ENCODE measurements at places on chromosomes 5 and 9.
A peak's percentile ranks its signal among the peaks of the same experiment; 100 is the strongest.

GRCh38 chr9:136018257-136019031 is 57.3 kb upstream of the UBAC1 start:
- DNase-seq: no peak

- peak; percentile 79 for DNase-seq
These were observed 32.5 kb upstream of the TRIO start for GRCh38 chr5:14110680-14111079.

- peak; percentile 9 for DNase-seq
These were observed 19.1 kb upstream of the SNX2 start for GRCh38 chr5:122755783-122756182.

DNA sequence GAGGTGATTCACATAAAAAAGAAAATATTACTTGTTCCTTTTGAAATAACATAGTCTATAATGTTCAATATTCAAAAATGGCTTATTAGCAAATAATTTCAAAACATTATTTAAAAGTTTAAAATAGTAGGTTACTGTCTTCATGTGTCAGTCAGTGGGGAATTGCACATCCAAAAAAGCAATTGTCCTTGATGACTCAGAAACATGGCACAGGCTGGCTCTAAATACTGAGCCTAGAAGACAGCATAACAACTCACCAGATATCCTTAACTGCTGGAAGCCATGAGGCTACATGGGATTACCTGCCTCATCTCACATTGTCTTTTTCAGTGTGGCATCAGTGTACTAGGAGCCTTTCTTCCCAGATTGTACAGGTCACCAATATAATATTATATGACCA is 439.5 kb upstream of the RGMB start:
- no peak for DNase-seq

DNA sequence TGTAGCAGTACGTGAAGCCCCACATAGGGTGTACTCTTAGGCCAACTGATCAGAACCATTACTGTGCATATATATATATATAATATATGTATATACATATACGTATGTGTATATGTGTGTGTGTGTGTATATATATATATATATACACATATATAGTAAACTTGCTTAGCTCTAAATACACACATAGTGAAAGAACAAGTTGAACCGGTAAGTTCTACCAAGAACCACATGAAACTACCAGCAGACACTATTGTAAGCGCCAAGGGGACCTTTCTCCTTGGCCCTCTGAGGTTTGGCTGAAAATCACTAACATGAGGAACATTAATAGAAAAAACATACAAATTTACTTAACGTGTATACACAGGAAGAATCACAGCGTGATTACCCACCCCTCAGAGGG is 1.8 kb upstream of the TARS1 start:
- DNase-seq: no peak

GRCh38 chr9:16267281-16268066 is 603.0 kb downstream of the BNC2 start:
- peak; percentile 52 for DNase-seq

DNA sequence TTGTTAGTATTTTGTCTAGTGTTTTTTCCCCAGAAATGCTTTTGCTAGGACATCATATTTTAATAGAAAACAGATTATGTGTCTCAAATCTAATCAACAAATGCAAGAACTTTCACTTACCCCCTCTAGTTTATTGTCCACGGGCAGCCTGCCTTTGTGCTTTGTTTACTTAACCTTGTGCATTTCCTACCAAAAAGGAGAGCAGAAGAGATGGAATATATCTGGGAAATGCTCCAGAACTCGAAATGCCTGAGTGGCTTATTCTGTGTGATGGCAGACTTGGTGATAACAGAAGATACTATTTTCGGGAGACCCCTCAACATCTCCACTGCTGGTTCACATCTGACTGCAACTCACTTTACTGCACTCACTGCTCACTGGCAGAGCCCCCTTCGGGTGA is 33.3 kb upstream of the SPDL1 start:
- no peak for DNase-seq

GRCh38 chr5:71471193-71471592 is 15.7 kb downstream of the BDP1 start:
- DNase-seq: peak; percentile 34

DNA sequence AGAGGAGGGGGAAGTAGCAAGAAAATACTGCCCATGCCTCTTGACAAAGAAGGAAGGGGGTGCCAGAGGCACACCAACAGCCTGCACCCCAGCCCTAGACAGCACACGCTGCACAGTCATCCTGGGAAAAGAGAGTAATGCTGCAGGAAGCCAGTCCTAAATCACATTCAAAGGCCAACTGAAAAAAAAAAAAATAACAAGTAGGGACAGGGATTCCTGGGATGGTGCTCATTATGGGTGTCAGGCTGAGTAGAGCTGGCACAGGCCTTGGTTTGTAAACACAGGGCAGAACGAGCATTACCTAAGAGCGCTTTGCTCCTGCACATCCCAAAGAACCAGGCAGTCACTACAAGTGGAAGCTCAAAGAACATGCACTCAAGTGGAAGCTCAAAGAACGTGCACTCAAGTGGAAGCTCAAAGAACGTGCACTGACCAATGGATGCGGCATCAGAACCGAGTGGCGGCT is 7.8 kb downstream of the RAPGEF1 start:
- DNase-seq: peak; percentile 97

DNA sequence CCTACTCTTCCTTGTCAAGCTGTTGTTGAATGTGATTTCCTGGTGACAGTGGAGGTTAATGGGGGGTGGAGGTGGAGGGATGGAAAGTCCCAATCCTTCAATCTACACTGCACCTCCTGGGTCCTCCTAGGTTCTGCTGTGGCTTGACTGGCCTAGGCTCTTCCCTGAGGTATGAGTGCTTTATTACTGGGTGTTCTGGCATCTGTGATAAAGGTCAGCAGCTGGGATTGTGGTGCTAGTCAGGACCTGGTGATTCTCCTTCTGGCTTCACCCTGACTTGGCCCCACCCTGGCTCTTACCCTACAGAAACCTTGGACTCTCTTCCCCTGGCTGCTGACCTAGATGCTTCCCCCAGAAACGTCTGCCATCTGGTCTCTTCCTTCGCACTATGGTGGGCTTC is 194.3 kb downstream of the ARHGEF28 start:
- peak; percentile 18 for DNase-seq

GRCh38 chr5:158886957-158887356 is 212.8 kb downstream of the EBF1 start:
- no peak for DNase-seq

DNA sequence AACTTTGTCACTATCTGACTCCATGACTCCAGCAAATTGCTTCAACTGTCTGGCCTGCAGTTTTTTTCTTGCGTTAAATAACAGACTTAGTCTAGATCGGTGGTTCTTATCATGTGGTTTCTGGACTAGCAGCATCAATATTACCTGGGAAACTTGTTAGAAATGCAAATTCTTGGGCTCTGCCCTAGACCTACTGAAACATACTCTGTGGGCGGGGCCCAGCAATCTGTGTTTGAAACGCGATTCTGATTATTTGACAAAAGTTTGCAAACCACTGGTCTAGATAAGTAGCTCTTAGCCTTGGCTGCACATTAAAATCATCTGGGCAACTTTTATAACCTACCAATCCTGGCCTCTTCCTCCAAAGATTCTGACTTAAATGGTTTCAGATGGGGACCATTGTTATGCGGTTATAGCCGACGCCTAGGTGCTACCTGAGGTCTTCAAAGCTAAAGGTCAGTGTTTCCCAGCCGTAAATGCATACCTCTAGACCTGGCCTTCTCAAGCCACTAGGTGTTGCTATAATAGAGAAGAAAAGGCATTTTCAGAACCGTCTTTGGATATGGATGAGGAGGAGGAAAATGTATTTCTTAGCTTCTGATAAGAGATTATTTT is 74.0 kb downstream of the C9orf85 start:
- no peak for DNase-seq

- no peak for DNase-seq
These were observed 3.9 kb downstream of the MYOT start for GRCh38 chr5:137871571-137871970.

DNA sequence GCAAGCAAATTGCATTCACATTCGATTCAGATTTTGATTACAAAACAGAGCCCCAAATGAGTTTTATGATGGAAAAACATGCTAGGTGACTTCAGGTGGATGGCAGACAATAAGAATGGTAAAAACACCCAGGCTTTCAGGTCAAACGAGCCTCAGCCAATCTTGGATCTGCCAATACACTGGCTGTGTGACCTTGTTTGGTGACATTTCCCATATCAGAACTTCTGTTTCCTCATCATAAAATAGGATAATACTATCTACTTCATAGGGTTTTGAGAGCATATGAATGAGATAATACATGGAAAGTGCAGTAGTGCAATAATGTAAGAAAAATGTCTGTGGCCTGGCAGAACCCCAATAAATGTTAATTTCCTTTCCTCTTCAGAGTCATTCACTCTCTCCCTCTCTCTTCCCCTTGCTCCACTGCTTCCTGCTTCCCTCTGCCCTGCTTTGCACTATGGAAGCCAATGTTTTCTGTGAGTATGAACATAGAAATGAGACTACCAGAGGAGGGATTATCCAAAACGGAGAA is 54.7 kb downstream of the SH3RF2 start:
- peak; percentile 25 for DNase-seq

DNA sequence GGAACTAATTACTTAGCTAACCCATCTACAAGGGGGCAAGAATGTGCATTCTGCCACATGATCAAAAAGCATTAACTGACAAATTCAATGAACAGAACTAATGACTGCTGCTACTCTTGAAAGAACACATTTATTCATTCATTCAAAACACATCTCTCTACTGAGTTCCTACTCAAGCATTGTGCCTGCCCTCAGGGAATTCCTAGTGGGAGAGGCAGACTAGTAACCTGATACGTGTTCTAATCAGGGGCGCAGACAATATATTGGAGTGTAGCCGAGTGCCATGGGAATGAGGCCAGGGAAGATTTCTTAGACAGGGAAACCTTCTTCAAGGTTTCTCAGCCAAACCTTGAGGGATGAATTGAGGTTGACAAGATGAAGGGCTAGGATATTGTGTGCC is 56.7 kb upstream of the PAPPA start:
- DNase-seq: peak; percentile 13

DNA sequence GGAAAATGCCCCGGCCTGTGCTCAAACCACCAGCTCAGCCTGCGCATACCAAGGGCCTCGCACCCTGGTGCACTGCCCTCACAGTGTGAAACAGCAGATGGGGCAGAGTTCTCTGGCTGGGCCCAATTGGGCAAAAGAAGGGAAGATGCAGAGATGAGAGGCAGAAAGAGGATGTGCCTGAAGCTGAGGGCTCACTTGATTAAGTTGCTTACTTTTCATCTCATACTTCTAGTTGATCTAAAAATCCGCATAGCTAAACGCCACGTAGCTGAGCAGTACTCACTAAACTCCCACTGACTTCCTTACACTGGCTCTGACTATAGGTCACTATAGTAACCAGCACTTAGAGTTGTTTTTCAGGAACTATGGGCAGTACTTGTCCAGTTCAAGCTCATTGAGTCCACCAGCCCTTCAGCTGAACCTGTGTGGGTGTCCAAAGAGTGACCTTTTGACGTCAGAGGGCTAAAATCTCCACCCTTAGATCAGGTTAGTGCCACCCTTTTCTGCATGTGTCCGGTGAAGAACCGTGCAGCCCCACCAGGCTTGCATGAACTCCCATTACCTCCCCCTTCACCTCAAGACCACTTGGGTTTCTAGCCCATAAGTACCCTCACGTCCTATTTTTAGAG is 215.2 kb downstream of the AUH start:
- DNase-seq: no peak

- DNase-seq: no peak
These were observed 59.5 kb downstream of the ERMP1 start for GRCh38 chr9:5773324-5773999.

DNA sequence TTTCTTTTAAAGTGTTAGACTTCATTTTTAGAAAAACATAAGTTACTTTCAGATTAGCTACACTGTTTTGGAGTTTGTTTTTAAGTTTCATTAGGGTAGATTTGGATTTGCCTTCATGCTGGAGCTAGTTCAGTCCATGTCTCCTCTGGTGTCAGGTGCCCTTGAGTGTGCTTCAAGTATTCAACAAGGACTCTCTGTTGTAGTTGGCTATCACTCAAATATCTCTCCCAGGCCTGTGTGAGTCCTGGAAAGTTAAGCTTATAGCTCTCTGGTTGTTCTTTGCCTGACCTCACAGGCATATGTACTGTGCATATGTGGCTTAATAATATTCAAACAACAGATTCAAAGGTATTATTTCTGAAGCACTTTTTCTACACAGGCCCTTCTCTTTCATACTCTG is 45.4 kb downstream of the PTBP3 start:
- no peak for DNase-seq

GRCh38 chr5:155408465-155408864 is 394.9 kb downstream of the KIF4B start:
- no peak for DNase-seq

GRCh38 chr9:101421653-101422065 is 13.9 kb downstream of the ALDOB start:
- DNase-seq: no peak

- no peak for DNase-seq
These were observed 44.0 kb downstream of the LYRM7 start for GRCh38 chr5:131214609-131215227.

DNA sequence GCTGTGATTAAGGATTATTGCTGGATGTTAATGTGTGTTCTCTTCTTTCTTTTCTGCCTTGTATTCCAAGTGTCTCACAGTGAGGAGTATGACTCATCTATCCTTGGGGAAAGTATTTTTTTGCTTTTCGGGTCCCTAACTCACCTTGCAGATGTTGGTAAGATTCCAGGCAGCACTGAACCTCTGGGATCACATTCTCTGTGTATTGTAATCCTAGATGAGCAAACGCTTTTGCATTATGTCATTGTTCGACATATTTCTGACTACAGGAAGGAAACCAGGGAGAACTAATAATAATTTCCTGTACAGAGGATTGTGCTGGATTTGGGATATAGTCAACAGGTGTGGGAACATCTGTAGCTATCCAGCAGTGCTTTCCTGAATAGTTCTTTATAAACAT is 246.1 kb upstream of the TUT7 start:
- DNase-seq: no peak

- peak; percentile 36 for DNase-seq
These were observed 228.5 kb downstream of the ESM1 start for GRCh38 chr5:54756796-54757402.

GRCh38 chr5:68024426-68024825 is 191.1 kb upstream of the PIK3R1 start:
- DNase-seq: no peak

GRCh38 chr5:74286734-74287695 is 353.5 kb downstream of the ENC1 start:
- no peak for DNase-seq

GRCh38 chr5:120152472-120152871 is 311.6 kb upstream of the PRR16 start:
- DNase-seq: peak; percentile 82
